ENCODE measurements at places on chromosomes 4 and X.

DNA sequence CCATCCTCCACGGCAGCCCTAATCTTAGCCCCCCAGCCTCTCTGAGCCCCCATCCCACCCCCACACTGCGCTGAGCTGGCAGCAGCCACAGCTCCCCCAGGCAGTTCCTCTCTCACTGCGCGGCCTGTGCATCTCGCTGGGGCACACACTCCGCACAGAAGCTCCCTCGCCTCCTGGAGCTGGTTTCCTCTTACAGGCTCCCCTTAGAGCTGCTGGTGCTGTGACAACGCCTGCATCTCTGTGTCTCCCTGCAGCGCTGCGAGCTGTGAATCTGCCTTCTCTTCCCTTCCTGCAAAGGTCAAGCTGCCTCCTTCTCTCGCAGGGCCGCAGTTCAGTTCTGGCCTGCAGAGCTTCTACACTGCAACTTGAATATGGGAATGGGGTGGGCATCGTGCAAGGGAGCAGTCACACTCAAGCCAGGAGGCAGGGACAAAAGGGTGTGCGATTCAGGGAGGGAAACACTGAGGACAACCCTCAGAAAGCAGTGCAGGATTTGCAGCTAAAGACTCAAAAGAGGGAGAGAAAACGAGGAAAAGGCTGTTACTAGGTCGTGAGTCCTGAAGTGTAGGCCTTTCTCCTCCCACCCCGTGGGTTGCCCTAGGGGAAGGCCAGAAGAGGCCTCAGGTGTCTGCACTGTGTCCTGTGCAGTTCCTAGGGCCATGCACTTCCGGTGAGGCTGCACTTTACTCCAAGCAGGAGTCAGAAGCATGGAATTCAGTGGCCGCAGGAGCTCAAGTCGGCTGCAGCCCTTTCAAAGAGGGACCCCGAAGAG is 87.0 kb downstream of the BCOR start:
- DNase-seq = no peak

GRCh38 chr4:52935317-52935716 is 73.2 kb downstream of the RASL11B start:
- DNase-seq = no peak

DNA sequence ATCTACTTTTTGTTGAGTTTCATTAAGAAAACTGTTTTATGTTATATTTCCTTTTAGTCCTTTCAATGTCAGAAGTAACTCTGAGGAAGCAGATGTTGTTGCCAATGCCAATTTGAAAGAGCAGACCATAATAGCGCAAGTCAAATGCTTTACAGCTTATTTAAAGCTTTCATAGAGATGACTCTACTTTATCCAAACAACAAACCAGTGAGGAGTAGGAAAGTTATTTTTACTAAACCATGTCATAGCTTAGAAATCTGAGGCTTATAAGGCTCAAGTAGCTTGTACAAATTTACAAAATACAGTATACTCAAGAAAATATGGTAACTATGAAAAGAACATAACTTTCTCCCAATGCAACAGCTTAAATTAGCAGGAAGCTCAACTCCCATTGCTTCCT is 40.1 kb upstream of the SPOCK3 start:
- no peak for DNase-seq

DNA sequence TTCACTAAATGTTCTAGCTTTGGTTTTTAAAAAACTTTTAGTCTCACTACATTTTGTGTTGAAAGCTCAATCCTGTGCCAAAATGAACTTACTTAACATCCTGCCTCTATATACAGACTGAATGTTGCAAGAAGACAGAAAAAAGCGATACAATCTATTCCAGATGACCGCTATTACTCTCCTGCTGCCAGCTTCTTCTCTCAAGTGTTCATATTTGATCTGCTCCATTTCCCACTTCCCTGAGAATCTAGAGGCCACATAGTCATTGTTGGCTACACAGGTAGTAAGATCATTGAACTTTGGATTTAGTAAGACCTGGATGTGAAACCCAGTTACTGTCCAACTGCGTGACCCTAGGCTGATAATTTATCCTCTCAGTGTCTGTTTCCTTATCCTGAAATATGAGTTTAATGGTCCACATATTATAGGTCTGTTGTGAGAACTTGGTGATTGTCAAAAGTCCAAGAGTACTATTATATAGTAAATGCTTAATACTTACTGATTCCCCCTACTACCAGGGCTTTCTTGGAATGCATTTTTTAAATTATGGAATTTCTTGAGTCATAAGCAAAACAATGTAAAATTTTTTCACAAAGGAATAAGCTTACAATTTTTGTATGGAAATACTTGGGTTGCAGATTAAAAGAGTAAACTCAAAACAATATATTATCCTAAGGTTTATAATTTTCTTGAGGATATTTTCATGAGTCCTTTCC is 976.8 kb upstream of the ADGRL3 start:
- no peak for DNase-seq

- DNase-seq = no peak
These were observed 26.7 kb upstream of the RBM47 start for GRCh38 chr4:40656201-40656863.

DNA sequence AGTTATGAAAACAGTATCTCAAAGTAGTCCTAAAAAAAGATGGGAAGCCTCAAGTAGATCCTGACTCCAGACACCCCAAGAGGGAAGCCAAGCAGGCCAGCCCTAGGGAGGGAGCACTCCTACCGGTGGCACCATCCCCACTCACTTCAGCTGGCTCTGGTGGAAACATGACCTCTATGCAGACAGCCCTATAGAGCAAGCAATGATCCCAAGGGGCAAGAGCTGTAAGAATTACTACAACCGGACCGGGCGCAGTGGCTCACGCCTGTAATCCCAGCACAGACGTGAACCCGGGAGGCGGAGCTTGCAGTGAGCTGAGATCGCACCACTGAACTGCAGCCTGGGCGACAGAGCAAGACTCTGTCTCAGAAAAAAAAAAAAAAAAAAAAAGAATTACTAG is 5.7 kb downstream of the LETM1 start:
- DNase-seq = no peak

- peak; percentile 65 for DNase-seq
These were observed 29.5 kb downstream of the SH3TC1 start for GRCh38 chr4:8228319-8229250.

GRCh38 chr4:121377076-121377475 is 3.7 kb downstream of the QRFPR start:
- DNase-seq = no peak

- no peak for DNase-seq
These were observed 642.6 kb upstream of the FAM241A start for GRCh38 chr4:111502626-111503025.

DNA sequence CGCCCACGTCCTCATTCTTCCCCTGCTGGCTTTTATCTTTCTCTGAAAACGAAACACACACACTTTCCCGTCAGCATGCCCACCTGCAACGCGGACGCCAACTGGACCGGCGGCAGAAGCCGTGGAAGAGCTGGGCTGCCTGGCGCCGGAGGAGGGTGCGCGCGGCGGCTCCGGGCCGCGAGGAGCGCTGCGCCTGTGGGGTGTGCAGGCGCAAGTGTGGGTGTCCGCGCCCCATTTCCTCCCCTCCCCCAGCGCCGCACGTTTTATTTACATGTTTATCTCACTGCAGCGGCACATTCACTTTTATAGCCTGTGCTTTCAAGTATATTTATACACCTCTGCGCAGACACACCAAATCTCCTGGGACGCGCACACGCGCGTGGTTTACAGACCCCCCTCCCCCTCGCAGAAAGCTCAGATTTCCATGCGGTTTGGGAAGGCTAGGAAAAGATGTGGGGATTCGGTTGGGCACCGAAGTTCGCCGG is 1.5 kb downstream of the PITX2 start:
- DNase-seq = no peak

DNA sequence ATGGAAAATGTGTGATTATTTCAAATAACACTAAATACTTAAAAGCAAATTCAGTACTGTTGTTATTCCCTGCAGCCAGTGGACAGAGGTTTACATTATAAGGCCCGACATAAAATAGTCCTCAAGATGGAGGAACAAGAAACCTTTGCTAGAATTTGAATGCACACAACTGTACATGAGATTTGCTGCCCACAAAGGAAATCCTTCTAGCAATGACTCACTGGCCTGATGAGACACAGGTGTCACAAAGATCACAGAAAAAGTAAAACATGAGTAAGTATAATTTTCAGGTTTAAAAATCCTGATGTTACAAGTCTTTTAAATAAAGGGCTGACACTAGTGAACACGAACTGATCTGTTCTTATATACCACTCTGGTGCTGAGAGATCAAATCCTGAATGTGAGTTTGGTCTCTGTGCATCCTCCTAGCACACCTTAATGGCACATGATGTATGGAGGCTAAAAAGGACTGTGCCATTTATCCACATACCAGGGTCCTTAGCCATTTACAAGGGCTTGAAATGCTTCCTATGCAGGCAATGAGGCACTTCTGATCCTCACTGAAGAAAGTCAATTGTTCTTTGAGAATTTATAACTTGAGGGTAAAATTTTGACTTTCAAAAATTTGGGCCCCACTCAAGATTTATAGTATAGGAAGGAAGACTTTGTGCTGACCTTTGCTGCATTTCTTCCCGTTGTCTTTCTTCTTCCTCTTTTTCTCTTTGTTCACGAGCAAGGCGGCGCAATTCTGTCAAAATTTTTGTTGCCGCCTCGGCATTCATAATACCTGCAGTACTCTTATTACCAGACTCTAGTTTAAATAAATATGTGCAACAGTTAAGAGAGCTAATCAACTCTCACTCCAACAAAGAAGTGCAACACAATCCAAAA is 23.0 kb downstream of the MAP7D3 start:
- no peak for DNase-seq

All from activated gamma-delta T cell treated with anti-CD3 and anti-CD28 coated beads, Interleukin-2, amount 50 U/mL, for 16 hours (primary cell).